Kidney capillary endothelial cell (primary cell): ENCODE measurements at places on chromosomes 7 and 10.
A peak's percentile ranks its signal among the peaks of the same experiment; 100 is the strongest.

- DNase-seq, result no peak
Observed at GRCh38 chr7:30726296-30727006, 25.5 kb upstream of the INMT start.

- DNase-seq, result no peak
Observed at GRCh38 chr7:70063927-70064326, 465.7 kb downstream of the AUTS2 start.

DNA sequence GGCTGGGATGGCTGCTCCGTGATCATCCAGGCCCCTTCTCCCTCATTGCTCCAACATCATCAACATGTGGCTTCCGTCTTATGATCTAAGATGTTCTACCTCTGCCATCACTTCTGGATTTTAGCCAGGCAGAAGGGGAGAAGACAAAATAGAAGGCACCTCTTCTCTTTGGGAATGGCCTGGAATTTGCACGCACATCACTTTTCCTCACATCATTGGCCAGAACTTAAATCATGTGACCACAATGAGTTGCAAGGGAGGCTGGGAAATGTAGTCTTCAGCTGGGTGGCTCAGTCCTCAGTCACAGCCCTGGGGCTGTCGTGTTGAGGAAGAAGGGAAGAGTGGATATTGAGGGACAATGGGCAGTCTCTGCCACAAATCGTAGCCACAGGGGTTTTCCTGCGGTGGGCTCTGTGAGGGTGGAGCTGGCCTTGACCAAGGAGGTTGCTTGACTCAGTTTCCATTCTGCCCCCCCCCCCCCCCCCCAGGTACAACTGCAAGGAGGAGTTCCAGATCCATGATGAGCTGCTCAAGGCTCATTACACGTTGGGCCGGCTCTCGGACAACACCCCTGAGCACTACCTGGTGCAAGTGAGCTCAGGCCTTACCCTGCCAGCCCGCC lies 50.3 kb downstream of the PALD1 start:
- DNase-seq, result no peak

GRCh38 chr7:117320523-117320922 lies 2.3 kb downstream of the WNT2 start:
- no peak for DNase-seq

- no peak for DNase-seq
Observed at GRCh38 chr7:66296-66695, 126.1 kb upstream of the FAM20C start.

DNA sequence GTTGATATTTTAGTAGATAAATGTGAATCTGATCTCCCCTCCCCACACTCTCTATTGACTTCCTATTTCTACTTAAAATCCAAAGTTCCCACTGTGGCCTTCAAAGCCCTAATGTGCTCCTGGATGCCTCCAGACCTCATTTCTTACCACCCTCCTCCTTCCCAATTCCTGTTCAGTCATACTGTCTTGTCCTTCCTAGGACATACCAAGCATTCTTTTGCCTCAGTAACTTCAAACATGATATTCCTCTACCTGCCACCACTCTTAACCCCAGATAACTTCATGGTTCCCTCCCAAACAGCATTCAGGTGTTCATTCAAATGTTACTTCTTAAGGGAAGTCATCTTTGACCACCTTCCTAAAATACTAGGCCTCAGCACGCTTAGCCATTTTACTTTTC lies 34.2 kb upstream of the FAM221A start:
- no peak for DNase-seq

DNA sequence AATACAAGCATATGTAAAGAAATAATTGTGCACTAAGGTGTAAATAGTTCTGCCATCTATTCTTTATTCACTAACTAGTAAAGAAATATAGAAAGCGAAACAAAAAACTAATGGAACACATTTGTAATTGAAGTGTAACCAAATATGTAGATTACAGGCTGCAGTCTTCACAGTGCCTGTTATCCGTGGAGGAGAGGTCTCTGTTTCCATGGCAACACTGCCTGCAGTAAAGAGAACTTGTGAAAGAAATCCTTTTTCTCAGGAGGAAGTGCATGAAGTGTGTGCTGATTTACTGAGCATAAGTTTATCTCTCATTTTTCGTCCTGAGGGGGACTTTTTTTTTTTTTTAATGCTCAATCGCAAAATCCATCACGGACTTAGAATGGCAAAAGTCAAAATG lies 102.5 kb downstream of the APBB1IP start:
- no peak for DNase-seq

DNA sequence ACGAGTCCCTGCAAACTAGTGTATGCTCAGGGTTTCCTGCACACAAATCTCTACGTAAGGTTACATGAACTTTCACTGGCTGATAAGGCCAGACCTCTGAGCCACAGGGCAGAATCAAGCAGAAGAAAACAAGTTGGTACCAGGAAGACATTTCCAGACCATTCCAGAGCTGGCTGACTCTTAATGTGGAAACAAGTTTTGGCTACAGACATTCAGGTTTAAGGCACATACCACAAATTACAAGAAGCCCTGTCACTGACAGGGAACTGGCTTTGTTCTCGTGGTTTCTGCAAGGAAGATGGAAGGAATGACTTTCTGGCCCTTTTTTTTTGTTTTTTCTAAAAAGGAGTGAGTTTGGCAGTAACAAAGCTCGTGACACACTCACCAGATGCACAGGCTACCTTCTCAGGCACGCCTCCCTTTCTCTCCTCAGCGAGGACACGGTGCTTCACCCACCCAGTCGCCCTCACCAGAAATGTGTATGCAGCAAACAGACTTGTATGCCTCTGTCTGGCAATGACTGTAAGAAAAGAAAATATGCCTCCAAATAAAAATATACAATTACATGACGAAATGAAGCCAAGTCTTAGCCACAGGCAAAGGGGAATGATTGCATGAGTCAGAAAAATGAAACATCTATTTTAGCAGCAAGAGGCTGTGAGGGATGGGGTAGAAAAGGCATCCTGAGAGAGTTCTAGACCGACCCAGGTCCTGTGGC lies 22.6 kb downstream of the PLAC9 start:
- DNase-seq, result no peak

- peak; percentile 26 for DNase-seq
Observed at GRCh38 chr7:81447351-81447952, 322.4 kb downstream of the HGF start.

DNA sequence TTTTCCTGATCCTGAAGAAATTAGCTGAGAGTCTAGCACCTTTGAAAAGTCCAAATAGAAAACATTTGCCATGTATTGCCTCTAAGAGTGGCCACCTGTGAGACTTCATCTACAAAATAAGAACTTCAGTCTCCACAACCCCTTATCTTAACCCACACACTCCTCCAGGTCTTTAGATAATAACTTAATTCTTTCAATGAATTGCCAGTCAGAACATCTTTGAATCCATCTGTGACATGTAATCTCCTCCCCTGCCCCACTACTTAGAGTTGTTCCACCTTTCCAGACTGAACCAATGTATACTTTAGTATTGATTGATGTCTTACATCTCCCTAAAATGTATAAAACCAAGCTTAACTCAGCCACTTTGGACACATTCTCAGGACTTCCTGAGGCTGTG lies 84.4 kb upstream of the FAM171A1 start:
- DNase-seq, result no peak

GRCh38 chr10:133456041-133456951 lies 2.6 kb downstream of the SCART1 start:
- no peak for DNase-seq

DNA sequence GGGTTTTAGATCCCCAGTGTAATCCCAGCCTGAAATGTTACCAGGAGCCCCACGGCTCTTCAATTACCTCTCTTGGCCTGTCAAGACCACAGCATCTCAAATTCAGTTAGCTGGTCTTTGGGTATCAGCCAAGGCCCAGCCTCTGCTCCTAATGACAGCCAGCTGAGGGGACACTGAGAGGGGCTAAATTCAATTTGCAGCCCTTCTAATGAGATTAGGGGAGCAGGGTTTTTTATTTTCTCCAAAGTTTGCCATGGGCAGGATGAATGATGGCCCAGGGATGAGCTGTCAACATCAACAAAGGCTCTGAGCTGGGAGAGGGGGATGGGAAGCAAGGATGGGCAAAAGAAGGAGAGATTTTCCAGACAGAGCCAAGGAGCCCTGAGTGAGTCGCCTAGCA lies 116.8 kb upstream of the TBX20 start:
- no peak for DNase-seq

DNA sequence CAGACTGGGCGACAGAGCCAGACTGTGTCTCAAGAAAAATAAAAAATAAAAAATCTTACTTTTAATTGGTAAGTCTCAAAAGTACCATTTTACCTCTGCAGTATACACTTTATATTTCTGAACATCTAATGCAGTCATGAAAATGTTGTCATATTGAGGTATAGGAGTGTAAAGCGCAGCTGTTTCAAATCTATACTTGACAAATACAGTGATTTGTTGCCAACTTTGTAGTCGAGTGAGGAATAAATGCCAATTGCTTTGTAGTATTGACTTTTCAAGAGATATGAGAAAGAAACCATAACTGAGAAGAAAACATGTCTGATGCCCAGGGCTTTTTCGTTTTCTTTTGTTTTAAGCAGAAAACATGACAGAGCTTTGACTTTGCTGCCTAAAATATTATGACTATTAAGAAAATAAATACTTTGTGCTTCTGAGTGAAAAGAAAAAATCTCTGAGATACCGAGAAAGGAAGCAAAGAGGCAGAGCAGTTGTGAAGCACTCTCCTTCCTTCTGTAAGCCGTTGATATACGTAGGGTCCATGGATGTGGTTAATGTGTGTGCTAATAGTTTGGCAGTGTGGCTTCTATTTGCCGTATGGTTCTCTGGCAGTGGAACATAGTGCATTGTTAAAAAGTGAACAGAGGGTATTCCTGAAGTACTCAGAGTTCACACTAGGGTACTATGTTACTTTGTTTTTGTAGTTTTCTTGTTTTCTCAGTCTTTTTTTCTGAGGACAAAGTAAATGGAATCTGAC lies 38.2 kb downstream of the AVL9 start:
- no peak for DNase-seq

GRCh38 chr10:77591238-77591880 lies 46.2 kb downstream of the KCNMA1 start:
- no peak for DNase-seq

GRCh38 chr10:86653987-86654386 lies 360 bp upstream of the OPN4 start:
- no peak for DNase-seq

DNA sequence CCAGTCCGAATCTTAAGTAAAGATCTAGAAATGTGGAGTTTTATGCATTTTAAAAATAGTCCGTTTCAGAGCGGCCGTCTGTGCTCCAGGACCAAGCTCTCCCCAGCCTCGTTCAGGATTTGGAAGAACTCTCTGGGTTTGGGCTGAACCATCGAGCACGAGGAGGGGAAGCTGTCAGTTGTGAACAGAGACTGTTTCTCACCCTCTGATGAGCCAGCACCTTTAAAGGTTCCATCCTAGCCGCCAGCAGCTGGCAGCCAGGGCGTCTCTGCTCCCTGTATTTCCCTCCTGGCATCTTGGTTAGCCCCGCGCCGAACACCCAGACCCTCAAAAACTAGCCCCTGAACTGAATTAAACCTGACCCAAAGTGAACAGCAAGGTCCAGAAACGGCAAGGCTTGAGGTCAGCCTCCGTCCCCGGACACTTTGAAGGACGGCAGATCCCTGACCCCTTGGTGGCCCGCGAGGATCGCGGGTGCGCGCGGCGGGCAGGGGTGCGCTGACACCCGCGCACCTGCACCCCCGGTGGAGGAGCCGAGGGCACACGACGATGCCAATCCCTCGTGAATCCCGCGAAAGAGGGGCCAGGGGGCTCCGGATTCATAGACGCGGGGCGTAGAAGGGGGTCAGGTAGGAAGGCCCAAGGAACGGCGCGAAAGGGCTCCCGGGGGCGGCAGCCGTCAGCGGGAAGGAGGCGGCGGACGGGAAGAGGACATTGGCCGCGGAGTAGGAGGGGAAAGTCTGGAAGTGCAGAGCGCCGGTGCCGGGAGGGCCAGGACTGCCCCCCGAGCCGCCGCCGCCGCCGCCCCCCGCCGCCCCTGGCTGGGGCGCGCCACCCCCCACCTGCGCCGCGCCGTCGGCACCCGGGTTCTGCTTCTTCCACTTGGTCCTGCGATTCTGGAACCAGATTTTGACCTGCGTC lies 2.7 kb downstream of the NKX1-2 start:
- no peak for DNase-seq

DNA sequence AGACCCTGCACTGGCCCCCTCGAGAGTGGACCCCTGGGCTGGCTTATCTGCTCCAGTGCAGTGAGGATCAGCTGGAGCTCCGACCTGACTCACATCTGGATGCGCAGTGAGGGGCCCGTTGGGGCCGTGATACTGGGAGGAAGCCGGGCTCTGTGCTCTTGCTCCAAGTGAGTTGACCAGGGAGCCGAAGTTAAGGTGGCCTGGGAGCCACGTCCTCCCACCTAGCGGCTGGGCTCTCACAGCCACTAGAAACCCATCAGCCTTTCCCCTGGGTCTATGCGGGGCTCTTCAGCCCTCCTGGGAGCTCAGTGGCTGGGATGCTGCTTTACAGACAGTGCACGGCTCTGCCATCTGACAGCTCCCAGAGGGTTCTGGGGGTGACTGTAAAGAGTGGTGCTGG lies 9.1 kb downstream of the ALKBH4 start:
- no peak for DNase-seq

DNA sequence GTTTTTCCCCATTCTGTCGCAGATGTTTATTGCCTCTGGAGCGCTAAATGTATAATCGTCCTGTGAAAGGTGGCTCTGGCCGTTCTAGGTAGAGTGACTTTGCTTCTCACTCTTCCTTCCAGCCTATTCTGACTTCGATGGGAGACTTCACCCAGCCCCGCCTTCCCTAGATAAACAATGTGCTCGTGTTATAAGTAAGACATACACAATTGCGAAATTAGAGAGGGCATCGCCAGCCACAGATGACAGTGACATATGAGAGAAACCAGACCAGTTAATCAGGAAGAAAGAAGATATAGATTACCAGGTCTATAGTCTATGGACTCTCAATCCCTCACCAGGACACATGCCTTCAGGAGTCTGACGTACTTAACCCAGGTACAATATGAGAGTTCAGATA lies 1050.5 kb upstream of the AUTS2 start:
- no peak for DNase-seq

DNA sequence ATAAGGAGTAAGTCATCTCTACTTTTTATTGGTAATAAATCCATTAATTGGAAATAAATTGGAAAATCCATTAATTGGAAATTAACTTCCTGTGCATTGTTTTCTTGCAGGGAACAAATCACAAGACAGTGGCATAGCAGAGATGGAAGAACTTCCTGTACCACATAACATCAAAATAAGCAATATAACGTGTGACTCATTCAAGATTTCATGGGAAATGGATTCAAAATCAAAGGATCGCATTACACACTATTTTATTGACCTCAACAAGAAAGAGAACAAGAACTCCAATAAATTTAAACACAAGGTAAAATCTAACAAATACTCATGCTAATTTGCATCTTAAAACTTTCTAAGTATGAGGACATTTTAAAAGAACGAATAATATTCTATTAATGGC lies 57.8 kb downstream of the PHYHIPL start:
- no peak for DNase-seq

DNA sequence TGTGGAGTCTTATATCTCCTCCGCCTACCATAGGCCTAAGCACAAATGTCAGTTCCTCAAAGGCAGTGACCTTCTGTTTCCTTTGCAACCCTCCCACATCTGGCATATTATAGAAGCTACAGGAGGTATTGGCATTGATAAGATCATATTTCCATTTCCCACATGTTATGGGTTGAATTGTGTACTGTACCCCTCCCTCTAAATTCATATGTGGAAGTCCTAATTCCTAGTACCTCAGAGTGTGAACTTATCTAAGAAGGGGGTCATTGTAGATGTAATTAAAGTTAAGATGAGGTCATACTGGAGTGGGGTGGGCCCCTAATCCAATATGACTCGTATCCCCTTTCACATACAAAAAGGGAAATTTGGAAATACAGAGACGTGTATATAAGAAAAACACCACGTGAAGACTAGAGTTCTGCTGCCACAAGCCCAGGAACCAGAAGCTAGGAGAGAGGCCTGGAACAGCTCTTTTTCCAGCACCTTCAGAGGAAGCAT lies 6.1 kb upstream of the LAMB4 start:
- no peak for DNase-seq
